ENCODE measurements at places on chromosomes 4 and X.
A peak's percentile ranks its signal among the peaks of the same experiment; 100 is the strongest.

- DNase-seq: no peak
Measured at GRCh38 chrX:97389761-97390192, 506.1 kb downstream of the RPA4 start.

GRCh38 chrX:37922928-37923327, 75.6 kb upstream of the DYNLT3 start:
- DNase-seq: no peak

DNA sequence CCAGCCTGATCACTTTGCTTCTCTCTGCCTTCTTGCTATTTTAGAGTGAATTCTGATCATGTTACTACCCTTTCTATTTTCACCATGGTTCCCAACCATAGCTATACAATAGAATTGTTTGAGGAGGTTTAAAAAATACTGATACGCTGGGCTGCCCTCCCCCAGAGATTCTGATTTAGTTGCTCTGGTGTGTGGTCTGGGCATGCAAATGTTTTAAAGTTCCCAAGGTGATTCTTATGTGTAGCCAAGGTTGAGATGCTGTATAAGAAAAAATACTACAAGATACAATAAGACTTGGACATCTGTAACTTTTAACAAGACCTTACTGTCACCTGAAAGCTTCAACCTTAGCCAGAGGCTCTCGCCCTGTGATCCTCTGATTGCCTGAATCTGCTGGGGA, 22.2 kb upstream of the INTS6L start:
- DNase-seq: no peak

GRCh38 chrX:48753708-48754228, 7.8 kb upstream of the GLOD5 start:
- no peak for DNase-seq

- DNase-seq: no peak
Measured at GRCh38 chrX:132918523-132918922, 39.9 kb downstream of the HS6ST2 start.

- DNase-seq: no peak
Measured at GRCh38 chr4:55838356-55838755, 15.1 kb upstream of the EXOC1 start.

DNA sequence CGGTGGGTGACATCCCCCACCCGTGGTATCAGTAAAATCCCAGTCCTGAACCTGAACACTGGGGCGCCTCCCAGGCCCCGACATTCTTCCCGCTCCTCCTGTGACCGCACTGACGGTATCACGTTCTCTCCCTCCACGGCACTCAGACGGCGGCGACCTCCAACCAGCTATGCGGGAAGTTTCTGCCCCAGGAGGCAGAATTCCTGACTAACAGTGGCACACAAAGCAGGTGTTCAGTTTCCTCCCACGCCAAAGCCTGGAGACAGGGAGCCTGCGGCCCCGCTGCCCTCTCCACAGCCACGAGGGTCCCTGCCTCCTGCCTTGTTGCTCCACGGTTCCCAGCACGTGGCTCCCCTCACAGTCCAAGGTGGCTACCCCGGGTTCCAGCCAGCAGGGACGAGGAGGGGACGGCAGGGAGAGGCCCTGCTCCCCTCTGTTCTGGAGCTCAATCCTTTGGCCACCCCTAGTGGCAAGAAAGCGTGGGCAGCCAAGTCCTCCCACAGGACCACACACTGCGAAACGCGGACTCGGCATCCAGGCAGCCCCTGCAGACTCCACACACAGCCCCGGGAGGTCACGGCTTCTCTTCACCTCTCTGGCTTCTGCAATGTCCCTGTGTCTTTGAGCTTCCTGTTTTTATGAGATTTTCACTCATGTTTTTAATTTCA, 15.2 kb downstream of the CTBP1 start:
- DNase-seq: no peak

DNA sequence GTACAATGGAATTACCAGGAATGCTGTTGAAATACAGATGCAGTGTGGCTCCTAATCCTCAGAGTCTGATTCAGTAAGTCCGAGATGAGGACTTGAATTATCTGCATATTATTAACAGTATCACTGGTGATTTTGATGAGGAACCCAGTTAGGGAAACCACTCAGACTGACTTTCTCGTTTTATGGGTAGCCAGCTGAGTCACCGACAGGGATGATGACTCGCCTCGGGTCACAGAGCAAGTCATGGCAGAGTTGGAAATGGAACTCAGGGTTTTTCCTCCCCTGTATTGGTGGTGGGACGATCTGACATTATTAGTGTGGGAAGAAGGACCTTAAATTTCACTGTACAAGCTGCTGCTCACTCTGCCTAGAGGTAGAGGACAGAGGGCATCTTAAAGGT, 51.3 kb downstream of the RTL9 start:
- no peak for DNase-seq

DNA sequence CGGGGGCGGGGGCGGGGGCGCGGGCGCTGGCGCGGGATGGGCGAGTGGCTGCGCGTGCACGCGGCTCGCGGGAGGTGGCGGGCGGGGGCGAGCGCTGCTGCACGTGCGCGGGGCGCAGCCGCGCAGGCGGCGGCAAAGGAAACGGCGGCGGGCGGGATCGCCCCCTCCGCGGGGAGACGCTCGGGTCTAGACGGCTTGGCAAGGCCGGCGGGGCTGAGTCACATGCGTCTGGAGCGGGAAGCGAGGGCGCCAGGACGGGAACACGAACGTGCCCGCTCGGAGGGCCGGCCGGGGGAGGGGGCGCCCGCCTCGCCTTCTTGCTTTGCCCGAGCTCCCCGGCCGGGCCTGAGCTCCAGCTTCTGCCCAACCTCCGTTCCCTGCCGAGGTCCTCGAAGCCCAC, 4.3 kb upstream of the HAUS7 start:
- DNase-seq: peak; percentile 36

GRCh38 chrX:130025256-130025655, 42.8 kb downstream of the BCORL1 start:
- DNase-seq: no peak

DNA sequence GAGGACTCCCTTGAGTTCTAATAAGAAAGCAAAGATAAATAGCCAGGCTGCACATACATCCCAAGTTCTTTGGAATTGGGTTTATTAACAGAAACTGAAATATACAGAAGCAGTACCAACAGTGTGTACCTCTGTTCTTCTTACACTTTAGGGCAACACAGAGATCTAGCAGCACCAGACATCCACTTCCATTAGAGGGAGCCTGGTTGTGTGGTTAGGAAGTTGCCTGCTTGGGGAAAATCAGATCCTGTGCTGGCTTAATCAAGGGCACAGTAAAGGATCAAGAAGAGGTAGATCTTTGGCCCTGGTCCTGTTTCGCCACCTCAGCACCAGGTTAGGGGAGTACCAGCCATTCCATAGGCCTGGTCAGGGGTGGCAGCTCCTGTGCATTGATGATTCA, 231.1 kb upstream of the ARHGAP24 start:
- no peak for DNase-seq

DNA sequence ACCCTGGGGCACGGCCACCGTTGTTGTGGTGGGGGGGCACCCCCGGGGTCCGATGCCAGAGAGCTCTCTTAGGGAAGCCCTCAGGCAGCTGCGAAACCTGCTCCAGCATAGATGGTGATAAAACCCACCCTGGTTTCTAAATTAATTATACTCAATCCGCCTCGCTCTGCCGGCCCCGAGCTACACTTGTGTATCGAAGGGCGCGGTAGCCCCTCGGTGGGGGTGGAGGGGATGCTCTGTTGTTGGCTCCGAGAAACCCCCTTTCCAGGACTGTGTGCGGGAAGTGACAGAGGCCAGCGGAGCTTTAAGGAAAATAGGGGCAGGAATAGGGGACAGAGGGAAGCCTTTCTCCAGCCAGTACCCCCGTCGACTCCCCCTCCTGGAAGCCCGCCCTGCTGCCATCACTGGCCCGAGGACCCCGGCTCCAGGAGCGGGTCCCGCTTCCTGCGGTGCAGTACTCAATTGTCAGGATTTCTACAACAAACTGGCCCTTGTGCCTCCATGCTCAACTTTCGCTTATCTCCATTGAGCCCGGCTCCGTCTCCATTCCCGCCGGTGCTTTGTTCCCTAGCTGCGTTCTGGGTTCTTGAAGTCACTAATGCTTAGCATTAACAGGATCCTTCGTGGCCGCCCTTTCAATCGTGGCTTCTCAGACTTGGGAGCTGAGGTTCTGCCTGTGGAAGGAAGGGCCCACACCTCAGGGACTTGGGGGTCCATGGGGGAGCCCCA, 408.2 kb downstream of the BCOR start:
- no peak for DNase-seq

DNA sequence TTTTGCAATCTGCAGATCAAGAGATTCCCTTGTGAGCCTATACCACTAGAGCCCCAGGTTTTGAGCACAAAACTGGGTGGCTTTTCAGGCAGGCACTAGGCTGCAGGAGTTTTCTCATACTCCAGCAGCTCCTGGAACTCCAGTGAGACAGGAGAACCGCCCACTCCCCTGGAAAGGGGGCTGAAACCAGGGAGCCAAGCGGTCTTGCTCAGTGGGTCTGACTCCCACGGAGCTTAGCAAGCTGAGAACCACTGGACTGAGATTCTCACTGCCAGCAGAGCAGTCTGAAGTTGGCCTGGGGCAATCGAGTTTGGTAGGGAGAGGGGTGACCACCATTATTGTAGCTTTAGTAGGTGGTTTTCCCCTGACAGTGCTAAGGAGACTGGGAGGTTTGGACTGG, 313.8 kb upstream of the TEX13C start:
- no peak for DNase-seq
